ENCODE measurements at places on chromosomes 13 and 19.

GRCh38 chr19:41945135-41945766 is 13.9 kb downstream of the RABAC1 start:
- no peak for DNase-seq

- no peak for DNase-seq
Observed at GRCh38 chr13:26934096-26934495, 173.5 kb upstream of the GPR12 start.

GRCh38 chr19:6772866-6773322 is 386 bp downstream of the VAV1 start:
- DNase-seq: no peak

DNA sequence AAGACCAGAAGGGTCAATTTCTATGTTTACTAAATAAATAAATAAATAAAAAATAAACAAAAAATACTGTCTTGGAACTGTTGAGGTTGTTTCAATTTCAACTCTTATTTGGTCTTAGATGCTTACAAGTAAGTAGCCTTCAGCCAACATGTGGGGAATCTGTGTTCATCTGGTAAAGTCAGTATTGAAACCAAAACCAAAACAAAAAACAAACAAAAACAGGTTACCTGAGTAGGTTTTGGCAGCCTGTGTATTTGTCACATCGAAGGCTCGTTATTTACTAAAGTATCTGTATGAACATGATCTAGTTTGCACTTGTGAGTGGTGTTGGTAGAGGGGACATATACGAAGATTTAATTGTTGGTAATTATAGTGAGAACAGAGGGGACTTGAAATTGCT is 471.5 kb downstream of the SLITRK5 start:
- DNase-seq: no peak

- no peak for DNase-seq
Observed at GRCh38 chr13:101830035-101830434, 377.6 kb downstream of the ITGBL1 start.

Data from NCI-H146 (cell line).